ENCODE measurements at places on chromosomes 2 and 18. TPM values are rescaled to one million over a fixed set of nuclear protein-coding genes. Genes with fewer than 3 reads are reported as not detected.

DNA sequence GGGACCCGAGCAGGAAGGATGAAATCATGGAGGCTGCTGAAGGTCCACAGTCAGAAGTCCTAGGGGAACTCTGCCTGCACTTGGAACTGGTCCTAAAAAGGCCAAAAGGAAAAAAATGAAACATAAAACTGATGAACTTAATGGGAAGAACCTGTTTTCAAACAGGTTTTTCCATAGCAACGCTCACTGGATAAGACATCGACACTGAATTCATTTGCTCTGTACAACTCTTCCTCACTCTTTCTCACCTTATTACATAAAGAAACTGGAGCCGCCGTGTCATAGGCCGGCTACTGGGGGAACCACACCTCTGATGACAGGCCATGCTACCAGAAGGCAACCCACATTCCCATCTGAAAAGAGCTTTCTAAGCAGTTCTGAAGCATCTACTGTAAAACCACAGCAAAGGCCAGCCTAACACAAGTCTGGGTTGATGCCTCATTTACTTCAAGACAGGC, 83.6 kb downstream of the FARSB start:
- DNase-seq = no peak

- DNase-seq = peak; percentile 42
Measured at GRCh38 chr2:854460-854859, 96.2 kb upstream of the SNTG2 start.

DNA sequence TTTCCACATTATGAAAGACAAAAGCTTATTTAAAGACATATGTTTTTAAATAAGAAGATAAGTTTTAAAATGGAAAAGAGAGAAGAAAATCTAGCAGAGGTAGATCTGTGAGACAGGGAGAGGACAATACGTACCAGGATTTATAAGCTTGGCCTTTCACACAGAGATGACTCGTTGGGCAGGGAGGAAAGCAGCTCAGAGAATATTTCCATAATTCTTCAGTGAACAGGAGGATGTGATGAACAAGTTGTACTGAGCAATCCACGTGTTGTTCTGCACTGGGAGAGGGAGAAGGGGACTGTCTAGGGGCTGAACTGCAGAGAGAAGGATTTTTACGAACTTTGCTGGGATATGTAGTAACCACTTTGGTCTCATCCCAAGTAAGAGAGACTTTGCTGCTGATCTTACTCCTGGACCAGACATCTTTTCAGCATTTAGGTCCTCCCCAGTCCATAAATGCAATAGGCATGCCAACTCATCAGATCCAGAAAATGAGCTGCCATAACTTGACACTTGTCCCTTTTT, 162.5 kb upstream of the SETBP1 start:
- no peak for DNase-seq

- no peak for DNase-seq
Measured at GRCh38 chr2:35391736-35392442, 963.7 kb upstream of the CRIM1 start.

GRCh38 chr2:119126650-119127049, 31.9 kb downstream of the C1QL2 start:
- no peak for DNase-seq

- no peak for DNase-seq
Measured at GRCh38 chr2:9390151-9390850, 33.0 kb downstream of the ITGB1BP1 start.

GRCh38 chr2:241935774-241936173, 66.2 kb downstream of the RTP5 start:
- no peak for DNase-seq

DNA sequence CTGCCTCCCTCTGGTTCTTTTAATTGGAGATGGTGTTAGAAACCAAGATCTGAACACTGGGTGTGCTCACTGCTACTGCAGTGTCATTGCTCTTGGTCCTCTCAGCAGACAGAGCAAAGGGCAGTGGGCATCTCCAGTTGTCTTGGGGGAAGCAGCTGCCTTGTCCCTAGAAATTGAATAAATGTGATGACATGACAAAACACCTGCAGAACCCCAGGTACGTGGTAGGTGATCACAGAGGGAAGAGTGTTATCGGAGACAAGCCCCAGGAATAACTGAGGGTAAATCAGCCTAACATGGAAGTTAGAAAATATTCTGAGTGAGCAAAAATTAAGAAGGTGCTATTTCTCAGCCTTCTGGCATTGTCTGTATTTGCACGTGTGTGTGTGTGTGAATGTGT, 311.9 kb upstream of the HDAC4 start:
- no peak for DNase-seq

DNA sequence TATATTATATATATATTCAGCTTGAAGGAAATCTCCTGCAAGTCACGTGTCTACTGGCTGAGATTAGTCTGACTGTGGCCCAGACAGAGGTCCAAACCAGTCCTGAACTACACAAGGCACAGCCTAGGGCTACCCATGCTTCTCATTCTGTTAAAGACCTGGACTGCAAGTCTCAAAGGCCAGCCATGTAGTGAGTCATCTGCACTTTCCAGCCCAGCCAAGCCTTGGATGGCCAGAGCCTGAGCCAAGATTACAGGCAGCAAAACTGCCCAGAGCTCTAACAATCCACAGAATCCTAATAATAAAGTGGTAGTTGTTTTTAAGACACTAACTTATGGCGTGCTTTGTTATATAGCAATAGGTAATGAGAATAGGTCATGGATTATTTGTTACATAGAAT, 259.6 kb downstream of the SS18 start:
- DNase-seq = no peak

GRCh38 chr2:71220743-71221142, 6.2 kb downstream of the PAIP2B start:
- no peak for DNase-seq

DNA sequence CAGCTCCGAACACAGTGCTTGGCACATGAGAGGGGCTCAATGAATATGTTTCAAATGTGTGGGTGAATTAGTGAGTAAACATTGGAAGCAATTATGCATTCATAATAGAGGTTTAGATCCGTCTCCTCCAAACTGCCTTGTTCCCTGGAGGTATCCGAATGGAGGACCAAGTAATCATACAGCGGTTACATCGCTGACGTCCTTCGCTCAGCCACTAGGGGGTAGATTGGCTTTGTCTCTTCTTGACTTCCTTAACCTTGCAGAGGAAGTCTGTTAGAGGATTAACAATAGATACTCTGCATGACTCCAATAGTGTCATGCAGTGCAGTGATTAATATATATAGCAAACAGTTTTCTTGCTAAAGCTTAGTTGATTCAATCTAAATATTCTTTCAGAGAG, 517.0 kb downstream of the PTPRM start:
- DNase-seq = no peak

- DNase-seq = no peak
Measured at GRCh38 chr18:22742409-22742808, 190.7 kb upstream of the RBBP8 start.

DNA sequence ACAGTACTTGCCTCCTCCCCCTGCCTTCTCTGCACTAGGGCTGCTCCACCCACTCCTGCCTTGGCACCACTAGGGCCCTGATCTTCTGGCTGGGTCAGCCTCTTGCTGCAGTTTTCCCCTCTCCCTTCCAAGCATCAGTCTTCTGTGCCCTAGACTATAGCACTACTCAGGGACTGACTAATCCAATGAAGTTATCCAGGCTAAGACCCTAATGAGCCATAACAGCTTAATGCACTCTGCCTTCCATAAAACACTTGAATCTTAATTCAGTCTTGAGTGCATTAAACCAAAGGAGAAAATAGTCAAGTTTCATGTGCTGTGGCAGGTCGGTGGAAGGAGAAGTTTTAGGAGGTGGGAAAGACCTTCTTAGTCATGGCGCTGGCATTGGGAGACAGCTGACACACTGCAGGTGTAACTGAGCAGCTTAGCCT, 95.7 kb downstream of the BIN1 start:
- DNase-seq = no peak

DNA sequence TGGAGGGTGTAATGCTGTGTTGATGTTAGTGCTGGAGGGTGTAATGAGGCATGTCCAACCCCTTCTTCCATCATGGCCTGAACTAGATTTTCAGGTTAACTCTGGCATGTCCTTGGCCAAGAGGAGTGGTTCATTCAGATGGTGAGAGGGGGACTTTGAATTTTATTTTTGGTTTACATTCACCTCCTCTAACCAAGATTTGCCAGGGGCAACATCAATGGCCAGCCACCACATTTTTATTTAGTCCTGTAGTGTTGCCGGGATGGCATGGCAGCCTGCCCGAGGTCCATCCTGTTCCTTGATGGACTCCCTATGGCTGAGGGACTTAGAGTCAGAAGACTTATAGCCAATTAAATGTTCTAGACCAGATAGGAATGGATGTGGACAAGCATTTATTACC, 484.6 kb upstream of the HS6ST1 start:
- DNase-seq = peak; percentile 1

GRCh38 chr2:182366628-182367027, 60.2 kb downstream of the PDE1A start:
- no peak for DNase-seq

DNA sequence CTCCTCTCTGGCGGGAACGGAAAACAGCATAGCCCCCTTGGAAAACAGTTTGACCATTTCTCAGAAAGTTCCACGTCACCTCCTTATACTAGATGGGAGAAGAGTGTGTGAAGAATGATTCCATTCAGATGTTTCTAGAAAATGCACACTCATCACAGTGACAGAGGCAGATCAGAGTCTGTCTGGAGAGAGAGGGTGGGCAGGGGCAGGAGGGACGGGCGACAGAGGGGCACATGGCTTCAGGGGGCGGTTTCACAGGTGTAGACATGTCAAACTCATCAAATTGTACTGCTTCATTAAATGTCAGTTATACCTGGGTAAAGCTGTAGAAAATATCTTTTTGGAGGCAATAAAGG, 88.8 kb upstream of the TAF1B start:
- DNase-seq = no peak

- no peak for DNase-seq
Measured at GRCh38 chr18:48338915-48339314, 70.3 kb downstream of the ZBTB7C start.

DNA sequence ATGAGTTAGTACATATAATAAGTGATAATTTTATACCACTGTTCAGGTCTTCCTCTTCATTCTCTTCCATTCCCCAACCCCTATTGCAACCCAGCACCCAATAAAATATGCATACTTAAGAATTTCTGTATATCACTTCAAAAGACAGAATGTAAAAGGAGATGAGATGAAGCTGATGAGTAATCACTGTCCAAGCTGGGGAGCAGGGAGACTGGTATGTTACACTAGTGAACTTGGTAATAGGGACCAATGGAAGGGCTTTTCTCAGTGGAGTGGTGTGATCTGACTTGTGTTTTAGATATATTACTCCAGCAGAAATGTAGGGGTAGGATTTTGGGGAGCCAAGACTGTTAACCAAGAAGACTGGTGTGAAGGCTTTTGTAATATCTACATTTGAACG, 18.0 kb upstream of the ARHGAP28 start:
- DNase-seq = no peak

- DNase-seq = no peak
Measured at GRCh38 chr2:186991766-186992417, 142.9 kb upstream of the ZSWIM2 start.

- no peak for DNase-seq
Measured at GRCh38 chr2:226073496-226074160, 674.1 kb downstream of the NYAP2 start.

Gene GREB1L
- 0.05 TPM for total RNA-seq

Gene OTX1
- total RNA-seq = 0.36 TPM

Gene CHMP3
- 157 TPM for total RNA-seq

Gene ZBTB7C
- 72.1 TPM for total RNA-seq

Gene DNMT3A
- 40.1 TPM for total RNA-seq

Gene SLC4A5
- 7.2 TPM for total RNA-seq

Gene DCDC2C
- total RNA-seq = not detected

Gene LIMS4
- 1.6 TPM for total RNA-seq

Gene HOXD8
- 41.7 TPM for total RNA-seq

Gene TWIST2
- 12.9 TPM for total RNA-seq
